Sciatic nerve (tissue), 2 donors: ENCODE measurements at places on chromosomes 2 and 18. TPM values are rescaled to one million over a fixed set of nuclear protein-coding genes. Genes with fewer than 3 reads are reported as not detected.

- no peak for DNase-seq
Measured at GRCh38 chr2:202592566-202592965, 42.2 kb upstream of the FAM117B start.

The RAPGEF4 gene
- 9.3 TPM for total RNA-seq

The BCL11A gene
- 1.6 TPM for total RNA-seq

The TCF7L1 gene
- 26.9 TPM for total RNA-seq

The GBX2 gene
- total RNA-seq: not detected

DNA sequence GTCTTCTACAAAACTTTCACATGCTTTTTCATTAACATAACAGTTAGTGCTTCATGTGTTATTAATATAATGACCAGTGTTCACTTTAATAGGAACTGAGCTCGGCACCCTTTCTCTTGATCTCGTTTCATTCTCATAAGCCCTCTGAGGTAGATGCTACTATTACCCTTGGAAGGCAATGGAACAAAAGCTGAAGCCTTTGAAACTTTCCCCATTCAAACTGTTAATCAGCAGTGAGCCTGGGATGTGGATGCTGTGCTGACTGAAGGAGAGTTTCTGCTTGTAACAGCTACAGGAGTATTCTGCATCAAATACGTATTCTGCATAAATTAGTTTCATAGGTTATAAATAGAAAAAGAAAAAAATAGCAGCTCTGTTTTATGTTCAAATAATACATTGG lies 904.0 kb upstream of the CDH2 start:
- DNase-seq: no peak

DNA sequence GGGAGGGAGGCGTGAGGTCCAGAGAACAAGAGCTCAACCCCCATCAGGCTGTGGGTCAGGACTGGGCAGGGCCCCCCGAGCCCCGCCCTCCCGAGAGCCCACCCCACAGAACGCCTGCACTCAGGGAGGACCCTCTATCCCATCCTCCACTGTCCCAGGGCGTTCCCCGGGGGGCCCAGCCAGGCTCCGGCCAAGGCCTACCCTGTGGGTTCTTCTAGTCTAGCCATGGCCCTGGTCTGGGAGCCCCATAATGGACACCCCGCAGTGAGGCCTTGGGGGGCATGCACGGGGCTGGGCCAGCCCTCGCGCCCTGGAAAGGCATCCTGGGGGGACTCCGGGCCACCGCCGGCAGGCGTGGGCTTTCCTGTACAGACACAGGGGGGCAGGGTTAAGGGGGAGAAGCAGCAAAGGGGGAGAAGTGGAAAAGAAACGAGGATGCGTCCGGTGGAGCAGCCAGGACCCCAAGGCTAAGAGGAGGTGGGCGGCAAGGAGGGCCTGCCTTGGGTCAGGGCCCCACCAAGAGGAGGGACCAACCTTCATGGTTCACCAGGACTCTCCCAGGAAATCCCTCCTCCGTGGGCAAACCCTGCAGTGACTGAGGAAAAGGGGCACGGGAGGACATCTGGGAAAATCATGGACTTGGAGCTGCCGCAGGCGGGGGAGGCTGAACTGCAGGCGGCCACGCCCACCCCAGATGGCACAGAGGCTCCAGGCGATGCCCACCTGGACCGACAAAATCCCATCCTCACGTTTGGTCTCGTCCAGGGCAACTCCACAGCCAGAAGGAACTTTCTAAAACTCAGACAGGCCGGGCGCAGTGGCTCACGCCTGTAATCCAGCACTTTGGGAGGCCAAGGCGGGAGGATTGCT lies 2.7 kb upstream of the CROCC2 start:
- DNase-seq: no peak
